Mesenchymal stem cell (in vitro differentiated cells and primary cell): ENCODE measurements at places on chromosomes 7 and 10.

- DNase-seq: no peak
Observed at GRCh38 chr10:106612381-106612780, 552.1 kb downstream of the SORCS1 start.

GRCh38 chr7:106070567-106071254 is 41.4 kb downstream of the SYPL1 start:
- DNase-seq: no peak

- DNase-seq: peak; percentile 89
Observed at GRCh38 chr7:129831424-129832058, 121.2 kb downstream of the UBE2H start.

- DNase-seq: no peak
Observed at GRCh38 chr7:115024276-115024675, 102.4 kb downstream of the MDFIC start.

DNA sequence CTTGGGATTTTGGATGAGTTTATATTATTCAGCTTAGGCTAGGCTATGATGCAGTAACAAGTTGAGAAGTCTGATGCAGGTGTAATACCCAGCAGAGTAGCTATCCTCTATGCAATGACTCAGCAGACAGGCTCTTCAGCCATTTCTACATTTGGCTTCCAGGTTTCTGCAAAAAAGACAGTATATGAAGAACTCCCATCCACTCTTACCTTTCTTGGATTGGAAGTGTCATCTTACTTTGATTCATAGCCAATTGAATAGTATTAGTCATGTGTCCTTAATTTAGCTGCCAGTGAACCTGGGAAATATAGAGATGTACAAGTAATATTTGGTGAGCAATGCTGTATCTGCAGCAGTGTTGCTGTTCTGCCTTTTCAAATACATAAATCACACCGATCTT is 127.8 kb upstream of the NPSR1 start:
- DNase-seq: no peak

- no peak for DNase-seq
Observed at GRCh38 chr10:124559372-124560132, 97.9 kb downstream of the LHPP start.

DNA sequence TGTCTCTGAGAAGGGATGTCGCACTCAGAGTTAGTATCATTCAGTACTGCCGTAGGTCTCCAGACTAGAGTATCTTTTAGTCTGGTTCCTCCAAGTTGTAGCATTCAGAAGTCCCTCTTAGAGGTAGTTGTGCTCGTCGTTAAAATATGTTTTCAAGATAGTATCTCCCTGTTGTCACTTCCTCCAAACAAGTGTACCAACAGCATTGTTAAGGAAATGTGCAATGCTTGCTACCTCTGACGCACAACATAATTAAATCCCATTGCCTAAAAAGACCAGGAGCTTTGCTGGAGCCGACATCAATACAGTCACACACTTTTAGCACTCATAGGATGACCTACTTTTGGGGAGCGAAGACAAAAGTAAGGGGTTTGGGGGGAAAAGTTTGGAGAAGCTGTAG is 80.0 kb upstream of the STK17A start:
- DNase-seq: no peak

- peak; percentile 44 for DNase-seq
Observed at GRCh38 chr10:112366992-112367391, 6.9 kb upstream of the ACSL5 start.

GRCh38 chr7:138608275-138608674 is 92.9 kb downstream of the SVOPL start:
- peak; percentile 11 for DNase-seq

GRCh38 chr10:27366769-27367168 is 126.2 kb upstream of the ACBD5 start:
- no peak for DNase-seq

GRCh38 chr7:1666823-1667565 is 3.1 kb upstream of the ELFN1 start:
- DNase-seq: peak; percentile 20

- no peak for DNase-seq
Observed at GRCh38 chr7:116782177-116782711, 80.1 kb upstream of the CAPZA2 start.

GRCh38 chr7:91033574-91033973 is 230.7 kb upstream of the FZD1 start:
- no peak for DNase-seq

- no peak for DNase-seq
Observed at GRCh38 chr10:128625926-128626325, 499.7 kb upstream of the MKI67 start.

- DNase-seq: no peak
Observed at GRCh38 chr10:120285408-120285807, 171.6 kb upstream of the PLPP4 start.

GRCh38 chr7:142482891-142483658 is 225.2 kb upstream of the PRSS58 start:
- DNase-seq: peak; percentile 69

DNA sequence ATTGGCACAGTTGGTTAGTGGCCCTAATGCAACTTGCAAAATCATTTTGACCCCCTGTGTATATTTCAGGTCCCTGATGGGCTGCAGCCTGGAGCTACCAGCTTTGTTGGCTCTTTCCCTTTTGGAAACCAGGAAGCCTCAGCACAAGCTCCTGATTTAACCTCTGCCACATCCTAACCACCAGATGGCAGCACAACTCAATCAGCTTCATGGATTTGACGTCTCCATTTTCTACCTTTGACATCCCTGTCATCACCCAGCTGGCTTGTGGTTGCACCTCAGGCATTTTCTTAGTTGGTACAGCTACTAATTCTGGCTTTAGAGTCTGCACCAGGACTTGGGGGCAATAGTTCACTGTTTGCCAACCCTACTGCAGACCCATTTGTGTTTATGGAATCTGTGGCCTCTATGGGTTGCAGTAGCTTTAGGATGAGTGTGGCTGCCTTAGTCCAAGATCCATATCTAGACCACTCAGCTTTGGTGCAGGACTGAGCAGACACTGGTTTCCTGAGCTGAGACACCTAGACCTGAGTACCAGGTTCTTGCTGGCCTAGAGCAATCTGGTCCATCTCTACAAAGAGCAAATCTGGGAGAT is 456.2 kb downstream of the REEP3 start:
- DNase-seq: peak; percentile 21

DNA sequence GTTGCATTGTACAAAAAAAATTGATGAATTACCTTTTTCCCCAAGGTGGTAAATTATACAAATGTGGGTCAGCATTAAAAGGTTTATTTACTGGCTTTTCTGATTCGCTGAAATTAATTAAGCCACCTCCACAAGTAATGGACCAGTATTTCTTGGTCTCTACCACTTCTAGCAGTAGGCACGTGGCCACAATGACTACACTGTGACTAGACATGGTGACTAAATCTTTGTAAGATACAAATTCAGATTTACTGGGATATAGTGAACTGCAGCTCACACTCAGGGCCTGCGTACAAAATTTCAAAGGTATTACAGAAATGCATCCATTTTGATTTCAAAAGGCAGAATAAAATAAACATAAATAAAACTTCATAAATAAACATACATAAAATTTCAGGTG is 10.9 kb downstream of the HPSE2 start:
- DNase-seq: no peak

- DNase-seq: peak; percentile 32
Observed at GRCh38 chr7:94022550-94022949, 18.4 kb upstream of the BET1 start.

GRCh38 chr10:14625765-14626525 is 148.8 kb downstream of the FAM107B start:
- no peak for DNase-seq

DNA sequence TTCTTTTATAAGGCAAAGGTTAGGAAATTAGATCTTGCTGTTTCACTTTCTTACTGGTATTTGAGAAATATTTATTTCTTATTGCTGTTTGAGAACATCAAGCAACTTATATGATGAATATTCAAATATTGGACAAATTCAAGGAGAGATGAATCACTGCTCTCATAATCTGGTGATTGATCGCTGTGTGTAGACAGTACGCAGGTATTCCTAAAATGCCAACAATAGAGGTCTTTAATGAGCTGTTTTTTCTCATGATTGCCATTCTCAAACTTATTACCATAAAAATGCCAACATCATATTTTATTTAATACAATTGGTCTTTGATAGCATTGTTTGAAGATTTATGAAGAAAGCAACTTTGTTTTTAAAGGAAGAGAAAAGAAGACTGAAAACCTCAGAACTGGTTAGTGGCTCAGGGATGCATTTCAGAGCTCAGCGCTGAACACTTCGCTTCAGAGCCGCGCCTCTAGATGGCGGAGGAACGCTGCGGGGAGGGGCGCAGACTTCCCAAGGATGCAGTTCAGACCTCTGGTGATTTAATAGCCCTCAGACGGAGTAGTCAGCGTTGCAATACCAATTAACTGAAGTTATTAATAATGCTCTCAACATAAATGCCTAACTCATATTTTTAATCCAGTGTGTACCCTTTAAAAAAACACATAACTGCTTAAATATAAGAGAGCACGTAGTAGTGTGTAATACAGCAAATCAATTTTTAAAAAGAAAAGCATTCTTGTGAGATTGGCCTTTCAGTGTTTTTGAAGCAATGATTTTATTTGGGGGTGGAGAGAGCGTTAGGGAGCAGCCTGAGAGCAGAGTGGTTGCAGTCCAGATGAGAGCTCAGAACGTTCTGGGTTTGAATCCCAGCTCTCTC is 38.5 kb upstream of the STEAP4 start:
- no peak for DNase-seq

GRCh38 chr10:33666686-33667480 is 332.4 kb upstream of the NRP1 start:
- no peak for DNase-seq

- DNase-seq: no peak
Observed at GRCh38 chr7:151805191-151805590, 71.7 kb downstream of the PRKAG2 start.

DNA sequence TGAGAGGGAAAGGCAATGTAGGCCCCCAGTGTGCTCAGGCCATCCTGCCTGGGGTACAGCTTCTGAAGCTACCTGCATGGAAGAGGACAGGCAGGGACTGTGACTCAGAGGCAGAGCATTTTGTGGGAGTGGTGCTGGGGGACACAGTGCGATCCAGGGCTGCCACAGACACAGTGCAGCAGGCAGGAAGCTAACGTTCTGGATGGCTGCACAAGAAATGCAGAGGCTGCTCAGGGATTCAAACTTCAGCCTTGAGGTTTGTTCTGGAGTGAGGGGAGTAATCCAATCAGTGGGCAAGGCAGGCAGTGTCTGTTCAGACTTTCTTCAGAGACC is 648.0 kb upstream of the IGFBP3 start:
- peak; percentile 26 for DNase-seq

DNA sequence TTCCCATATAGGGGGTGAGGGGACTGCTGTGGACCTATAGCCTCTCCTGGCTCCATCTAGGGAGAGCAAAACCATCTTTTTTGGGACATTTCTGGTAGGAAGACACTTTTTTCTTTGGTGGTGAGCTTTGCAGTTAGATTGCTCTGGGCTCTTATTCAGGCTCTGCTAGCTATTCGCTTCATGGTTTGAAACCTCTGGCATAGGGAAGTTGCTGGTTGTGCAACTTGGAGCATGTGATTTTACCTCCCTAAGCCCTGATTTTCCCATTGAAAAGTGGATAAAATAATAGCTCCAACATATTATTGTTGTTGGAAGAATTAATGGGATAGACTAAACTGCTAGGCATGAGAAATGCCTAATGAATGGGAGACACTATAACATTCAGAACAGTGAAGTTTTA is 69.6 kb downstream of the CYP26A1 start:
- DNase-seq: no peak

GRCh38 chr7:88396948-88397322 is 90.2 kb upstream of the STEAP4 start:
- no peak for DNase-seq

DNA sequence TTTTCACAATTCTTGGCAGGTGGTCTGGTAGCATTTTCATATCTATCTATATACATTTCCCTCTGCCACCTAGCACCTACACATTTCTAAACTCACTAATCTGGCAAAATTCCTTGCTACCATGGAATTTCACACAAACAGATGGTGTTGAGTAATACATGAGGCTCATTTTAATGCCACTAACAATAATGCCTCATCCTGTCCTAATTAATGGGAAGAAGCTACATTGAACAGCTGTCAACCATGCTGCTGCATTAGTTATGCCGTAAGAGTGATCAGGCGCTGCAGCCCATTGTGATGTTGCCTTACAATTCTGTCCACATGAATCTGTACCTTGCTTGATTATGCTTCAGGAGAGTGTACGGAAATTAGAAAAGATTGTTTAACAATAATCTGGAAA is 23.2 kb downstream of the COL1A2 start:
- no peak for DNase-seq

- peak; percentile 79 for DNase-seq
Observed at GRCh38 chr7:2807845-2808772, 36.0 kb downstream of the GNA12 start.

GRCh38 chr10:118118716-118119115 is 72.0 kb upstream of the RAB11FIP2 start:
- DNase-seq: no peak

- DNase-seq: no peak
Observed at GRCh38 chr7:116142850-116143249, 67.5 kb upstream of the TES start.

DNA sequence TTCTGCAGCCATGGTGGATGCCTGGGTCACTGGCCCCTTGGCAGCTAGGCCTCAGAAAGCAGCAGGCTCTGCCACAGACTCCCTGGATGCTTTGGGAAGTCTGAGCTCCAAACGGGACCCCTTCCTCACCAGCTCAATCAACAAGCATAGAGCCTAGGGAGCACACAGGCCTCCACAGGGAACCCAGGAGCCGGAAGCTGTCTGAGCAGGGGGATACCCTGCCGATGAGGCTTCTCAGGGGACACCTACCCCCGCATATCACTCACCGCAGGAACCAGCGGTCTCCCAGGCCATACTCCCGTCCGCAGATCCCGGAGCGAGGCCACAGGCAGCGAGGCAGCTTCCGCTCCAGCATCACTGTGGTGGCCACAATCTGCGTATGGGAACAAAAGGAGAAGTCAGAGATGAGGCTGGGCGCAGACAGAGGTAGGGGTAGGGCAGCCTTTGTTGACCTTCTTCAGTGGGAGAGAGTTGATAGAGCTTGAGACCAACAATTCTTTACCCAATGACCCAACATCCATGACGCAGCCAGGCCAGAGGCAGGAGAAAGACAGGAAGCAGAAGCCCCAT is 13.4 kb downstream of the TRPV6 start:
- DNase-seq: no peak

- peak; percentile 82 for DNase-seq
Observed at GRCh38 chr7:94295850-94296249, 98.8 kb upstream of the COL1A2 start.

- DNase-seq: no peak
Observed at GRCh38 chr10:88036126-88036525, 172.7 kb downstream of the PTEN start.

- DNase-seq: no peak
Observed at GRCh38 chr10:72796042-72796441, 97.5 kb upstream of the OIT3 start.

DNA sequence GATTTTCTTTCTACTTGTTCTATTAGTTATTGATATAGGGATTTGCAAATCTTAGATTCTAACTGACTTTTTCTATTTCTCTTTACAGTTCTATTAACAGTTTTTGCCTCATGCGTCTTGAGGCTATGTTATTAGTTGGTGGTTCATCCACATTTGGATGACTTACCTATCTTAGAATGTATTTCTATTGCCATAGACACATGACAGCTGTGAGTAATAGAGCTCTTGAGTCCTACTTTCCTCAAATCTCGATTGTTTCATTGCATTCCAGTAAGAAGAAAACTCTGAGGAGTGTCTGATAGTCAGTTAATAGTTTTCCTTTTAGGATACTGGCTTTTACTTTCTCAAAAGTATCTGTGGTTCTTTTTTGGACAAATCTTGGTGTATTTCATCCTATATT is 241.4 kb upstream of the ZNF32 start:
- DNase-seq: peak; percentile 39

GRCh38 chr10:70889291-70889690 is 926 bp upstream of the PCBD1 start:
- DNase-seq: no peak
